ENCODE measurements at places on chromosomes 2 and 18.

GRCh38 chr2:190093793-190094192 is 31.3 kb upstream of the MSTN start:
- DNase-seq: no peak

DNA sequence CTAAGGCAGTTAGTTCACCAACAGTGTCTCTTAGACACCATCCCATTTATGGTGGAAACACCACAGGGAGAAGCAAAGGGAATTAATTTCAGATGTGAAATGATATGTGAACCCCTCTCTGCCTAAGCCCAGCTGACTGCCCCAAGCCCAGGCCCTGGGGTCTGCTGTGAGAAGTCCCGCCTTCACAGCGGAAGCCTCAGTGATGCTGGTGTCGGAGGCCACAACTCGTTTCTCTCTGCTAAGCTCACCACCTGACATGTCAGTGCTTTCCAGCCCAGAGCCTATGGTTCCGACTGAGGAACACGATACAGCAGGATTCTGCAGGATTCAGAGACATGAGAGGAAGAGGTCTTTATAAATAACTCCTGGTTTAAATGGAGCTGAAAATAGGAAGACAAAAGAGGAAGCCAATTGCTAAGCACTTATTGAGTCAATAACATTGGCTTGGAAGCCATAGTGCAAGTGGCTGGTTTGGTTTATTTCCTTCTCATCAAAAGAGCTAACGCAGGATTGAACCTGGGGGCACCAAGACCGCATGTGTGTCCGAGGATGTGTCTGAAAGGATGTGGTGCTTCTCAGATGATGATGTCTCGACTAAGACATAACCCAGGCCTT is 21.9 kb upstream of the LOXHD1 start:
- no peak for DNase-seq

GRCh38 chr2:2726163-2726562 is 395.1 kb upstream of the MYT1L start:
- DNase-seq: no peak

DNA sequence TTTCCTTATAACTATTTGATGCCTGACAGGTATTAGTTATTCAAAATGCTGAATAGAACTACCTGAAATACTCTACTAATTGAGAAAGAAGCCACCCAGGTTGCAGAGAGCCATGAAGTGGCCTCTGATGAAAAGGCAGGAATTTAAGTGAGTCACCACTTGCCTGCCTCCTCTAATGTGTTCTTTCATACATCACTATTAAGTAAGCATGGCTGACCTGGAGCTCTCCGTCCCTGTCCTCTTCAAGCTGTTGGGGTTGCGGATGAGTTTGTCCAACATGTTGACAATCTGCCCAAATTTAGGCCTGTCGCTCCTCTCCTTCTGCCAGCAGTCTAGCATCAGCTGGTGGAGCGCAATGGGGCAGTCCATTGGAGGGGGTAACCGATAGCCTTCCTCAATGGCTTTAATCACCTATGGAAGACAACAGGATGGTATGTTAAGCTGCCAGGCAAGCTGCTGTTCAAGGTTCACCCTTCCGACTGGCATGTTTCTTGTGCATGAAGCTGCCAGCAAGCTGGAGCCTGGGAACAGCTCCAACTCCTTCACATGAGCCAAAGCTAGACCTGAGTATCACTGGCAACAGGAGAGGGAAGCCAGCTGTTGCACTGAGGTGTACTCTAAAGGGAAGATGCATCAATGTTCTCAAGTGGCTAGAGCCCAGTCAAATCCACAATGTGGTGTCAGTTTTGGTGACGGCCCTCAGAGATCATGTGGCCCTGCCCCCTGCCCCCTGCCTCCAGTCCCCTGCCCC is 142.2 kb downstream of the EPHA4 start:
- no peak for DNase-seq

- no peak for DNase-seq
Observed at GRCh38 chr2:5234563-5234962, 457.6 kb upstream of the SOX11 start.

DNA sequence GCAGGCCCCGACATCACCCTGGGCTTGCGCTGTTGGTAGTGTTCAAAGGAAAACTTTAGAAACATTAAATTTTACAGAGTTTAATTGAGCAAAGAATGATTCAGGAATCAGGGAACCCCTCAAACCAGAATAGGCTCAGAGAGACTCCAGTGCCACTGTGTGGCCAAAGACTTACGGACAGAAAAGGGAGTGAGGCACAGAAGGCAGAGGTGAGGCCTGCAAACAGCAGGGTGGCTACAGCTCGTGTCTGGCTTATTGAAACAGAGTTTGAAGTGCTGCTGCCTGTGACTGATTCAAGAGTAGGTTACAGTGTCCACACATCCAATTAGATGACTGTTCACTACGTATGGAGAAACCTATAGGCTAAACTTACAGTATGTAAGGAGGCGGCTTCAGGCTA is 2.4 kb upstream of the CTDP1 start:
- no peak for DNase-seq
